ENCODE measurements at places on chromosomes 1 and 21. TPM values are rescaled to one million over a fixed set of nuclear protein-coding genes. Genes with fewer than 3 reads are reported as not detected.

Gene OPTC
- not detected for polyA plus RNA-seq

Gene GNAT2
- polyA plus RNA-seq: 0.20 TPM

Gene DNASE2B
- not detected for polyA plus RNA-seq

Gene ACKR1
- not detected for polyA plus RNA-seq

Gene TTC24
- not detected for polyA plus RNA-seq

Gene HNRNPCL2
- 0.05 TPM for polyA plus RNA-seq

Gene SLC26A9
- not detected for polyA plus RNA-seq

Gene LRIG2
- polyA plus RNA-seq: 4.6 TPM

Gene BATF3
- polyA plus RNA-seq: 0.17 TPM

Gene AMY2A
- polyA plus RNA-seq: not detected

Gene BRINP2
- polyA plus RNA-seq: 0.07 TPM

Gene NBPF15
- polyA plus RNA-seq: 21.6 TPM

Gene PCP4L1
- polyA plus RNA-seq: 0.09 TPM

Gene KRTAP19-5
- polyA plus RNA-seq: not detected

Gene CFHR5
- polyA plus RNA-seq: not detected

Gene NECTIN4
- polyA plus RNA-seq: 5.5 TPM

Gene SLC9C2
- 0.01 TPM for polyA plus RNA-seq

Gene UMODL1
- polyA plus RNA-seq: not detected

Gene PPP1R12B
- polyA plus RNA-seq: 5.0 TPM

Gene GCSAML
- polyA plus RNA-seq: not detected

Gene FCGR2B
- polyA plus RNA-seq: not detected

Gene SPRR2A
- polyA plus RNA-seq: 0.42 TPM

Gene GJB3
- polyA plus RNA-seq: 232 TPM

Gene UBL4B
- polyA plus RNA-seq: not detected

Gene CTNNBIP1
- polyA plus RNA-seq: 138 TPM

Gene CFH
- polyA plus RNA-seq: 1.3 TPM

Gene SPRR1A
- polyA plus RNA-seq: not detected

Gene SUSD4
- 5.8 TPM for polyA plus RNA-seq

Gene CD53
- 0.24 TPM for polyA plus RNA-seq

Gene AK5
- polyA plus RNA-seq: 0.37 TPM

Gene HES4
- polyA plus RNA-seq: 2.1 TPM

Gene CHAF1B
- polyA plus RNA-seq: 10.3 TPM

Gene CSF1
- polyA plus RNA-seq: 9.9 TPM

Gene ASAP3
- 11.1 TPM for polyA plus RNA-seq

Gene TRIM67
- polyA plus RNA-seq: not detected

Gene B3GALT5
- not detected for polyA plus RNA-seq

Gene FNDC5
- polyA plus RNA-seq: not detected

Gene S100A3
- 46.1 TPM for polyA plus RNA-seq

Gene ERG
- 0.26 TPM for polyA plus RNA-seq

Gene KCNE2
- polyA plus RNA-seq: not detected

Gene BGLAP
- polyA plus RNA-seq: 0.29 TPM

Gene C4BPA
- polyA plus RNA-seq: not detected

Gene PHLDA3
- 96.4 TPM for polyA plus RNA-seq

Gene CFAP141
- not detected for polyA plus RNA-seq

Gene AHCYL1
- 64.7 TPM for polyA plus RNA-seq

Gene TSPEAR
- not detected for polyA plus RNA-seq

Gene TCEA3
- polyA plus RNA-seq: 0.56 TPM

Gene EGLN1
- polyA plus RNA-seq: 15.8 TPM

Gene PTGFR
- 0.02 TPM for polyA plus RNA-seq

Gene INSRR
- not detected for polyA plus RNA-seq

Gene VSIG8
- not detected for polyA plus RNA-seq

Gene DNAJC11
- polyA plus RNA-seq: 40.1 TPM

Gene SPRR2F
- polyA plus RNA-seq: not detected

Gene LYPD8
- polyA plus RNA-seq: not detected

Gene SLC44A5
- not detected for polyA plus RNA-seq

Gene RIPPLY3
- 0.34 TPM for polyA plus RNA-seq

Gene RXFP4
- polyA plus RNA-seq: 0.07 TPM

Data from mammary epithelial cell (primary cell).